ENCODE measurements at places on chromosomes 2 and 18. TPM values are rescaled to one million over a fixed set of nuclear protein-coding genes. Genes with fewer than 3 reads are reported as not detected.
A peak's percentile ranks its signal among the peaks of the same experiment; 100 is the strongest.

The BOK gene
- total RNA-seq: 3.9 TPM

- H3K27ac ChIP-seq: no peak overlapping the region
- H3K36me3 ChIP-seq: no peaks in the 10 kb centered on the region
- no peaks in the 10 kb centered on the region for H3K4me1 ChIP-seq
- no peak overlapping the region for H3K4me3 ChIP-seq
- no peak for DNase-seq
Observed at GRCh38 chr2:156083763-156084493, 248.6 kb downstream of the NR4A2 start.

The FNDC4 gene
- total RNA-seq: 2.2 TPM

The RFX8 gene
- total RNA-seq: not detected

DNA sequence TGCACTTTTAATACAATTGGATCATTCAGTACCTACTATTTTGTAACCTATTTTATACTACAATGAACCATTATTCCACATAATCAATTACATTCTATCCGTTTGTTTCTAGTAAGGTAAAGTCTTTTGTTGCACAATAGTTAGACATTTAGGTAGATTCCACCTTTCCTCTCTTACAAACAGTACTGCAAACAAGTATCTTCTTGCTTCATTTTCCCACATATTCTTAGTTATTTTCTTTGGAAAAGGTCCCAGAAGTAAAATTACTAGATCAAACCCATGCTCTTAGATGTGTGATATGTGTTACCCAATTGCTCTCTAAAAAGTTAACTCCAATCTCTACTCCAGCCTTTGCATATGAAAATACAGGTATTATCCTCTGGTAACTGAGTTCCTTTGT lies 49.6 kb downstream of the SPIRE1 start:
- H3K36me3 ChIP-seq: no peaks in the 10 kb centered on the region
- no peak overlapping the region for H3K4me3 ChIP-seq
- H3K4me1 ChIP-seq: no peaks in the 10 kb centered on the region
- no peak overlapping the region for H3K27ac ChIP-seq
- no peak for DNase-seq

GRCh38 chr2:169815849-169816248 lies 8.9 kb downstream of the METTL5 start:
- no peak overlapping the region for H3K4me3 ChIP-seq
- H3K27ac ChIP-seq: no peak overlapping the region
- H3K27me3 ChIP-seq: no peaks in the 10 kb centered on the region
- peaks cover 95% of the 10 kb centered on the region for H3K36me3 ChIP-seq
- peaks cover 3% of the 10 kb centered on the region for H3K4me1 ChIP-seq
- no peak for DNase-seq

DNA sequence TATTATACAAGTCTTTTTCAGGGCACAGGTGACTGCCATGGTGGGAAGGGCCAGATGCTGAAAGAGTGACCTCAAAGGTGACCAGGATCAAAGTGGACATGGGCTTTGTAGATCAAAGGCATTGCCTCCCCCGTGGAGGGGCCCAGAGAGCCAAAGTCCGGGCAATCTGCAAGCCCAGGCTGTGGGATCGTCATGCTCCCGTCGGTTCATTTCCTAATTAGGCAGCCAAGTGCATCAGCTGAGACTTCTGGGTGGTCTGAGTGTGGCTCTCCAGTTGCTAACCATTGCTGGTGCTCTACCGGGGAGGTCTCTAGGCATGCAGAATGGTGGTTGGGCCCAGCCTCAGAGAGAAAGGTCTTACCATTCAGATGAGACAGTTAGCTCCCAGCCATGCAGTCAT lies 61.6 kb downstream of the TRIB2 start:
- no peak overlapping the region for H3K27ac ChIP-seq
- H3K27me3 ChIP-seq: no peaks in the 10 kb centered on the region

- peak overlapping the region; percentile 0 for H3K4me3 ChIP-seq
- no peaks in the 10 kb centered on the region for H3K36me3 ChIP-seq
- DNase-seq: no peak
- H3K27me3 ChIP-seq: no peaks in the 10 kb centered on the region
Observed at GRCh38 chr18:55489034-55489986, 98.7 kb downstream of the TCF4 start.

DNA sequence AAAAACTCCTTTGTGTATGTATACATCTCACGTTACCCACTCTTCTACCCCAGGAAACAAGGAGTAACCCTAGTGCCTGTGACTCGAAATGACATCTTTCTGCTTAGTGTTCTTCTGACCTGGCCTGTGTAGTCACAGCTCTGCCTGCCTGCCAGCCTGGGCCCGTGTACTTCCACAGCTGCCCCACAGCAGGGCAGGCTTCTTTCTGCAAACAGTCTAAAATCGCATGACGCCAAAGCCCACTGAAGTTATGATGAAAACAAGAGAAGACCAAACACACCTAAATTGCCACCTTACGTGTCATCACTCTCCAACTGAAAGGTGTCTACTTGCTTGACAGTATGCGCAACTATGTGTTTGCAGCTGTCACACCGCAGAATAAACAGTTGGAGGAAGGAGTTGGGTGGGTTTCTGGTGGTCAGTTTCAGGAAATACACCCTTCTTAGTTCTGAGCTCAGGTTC lies 1.5 kb downstream of the GAREM1 start:
- peaks cover 13% of the 10 kb centered on the region for H3K4me1 ChIP-seq
- H3K27me3 ChIP-seq: no peaks in the 10 kb centered on the region
- peak overlapping the region; percentile 78 for H3K4me3 ChIP-seq
- H3K27ac ChIP-seq: peak overlapping the region; percentile 79

- no peak for DNase-seq
- H3K27ac ChIP-seq: no peak overlapping the region
- H3K4me1 ChIP-seq: peaks cover 12% of the 10 kb centered on the region
- no peaks in the 10 kb centered on the region for H3K27me3 ChIP-seq
Observed at GRCh38 chr2:96574364-96574763, 37.8 kb downstream of the ARID5A start.

The OBSL1 gene
- 82.6 TPM for total RNA-seq

DNA sequence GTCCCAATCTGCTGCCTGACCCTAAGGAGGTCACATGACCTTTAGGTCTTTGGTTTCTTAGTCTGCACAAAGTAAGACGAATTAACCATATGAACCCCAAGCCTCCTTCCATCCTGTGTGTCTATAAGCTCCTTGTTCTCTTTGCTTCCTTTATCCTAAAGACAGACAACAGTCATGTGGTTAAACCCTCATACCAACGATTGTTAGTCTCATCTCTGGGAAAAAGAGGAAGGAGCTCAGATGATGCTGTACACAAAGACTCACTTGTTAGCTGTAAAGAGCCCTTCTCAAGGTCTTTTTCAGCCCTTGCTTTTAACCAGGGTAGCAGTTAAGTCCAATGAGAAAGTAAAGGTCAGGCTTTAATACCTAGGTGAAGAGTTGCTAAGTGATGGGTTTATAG lies 443.7 kb downstream of the TNS1 start:
- no peaks in the 10 kb centered on the region for H3K36me3 ChIP-seq
- DNase-seq: no peak
- peaks cover 3% of the 10 kb centered on the region for H3K4me1 ChIP-seq
- no peak overlapping the region for H3K4me3 ChIP-seq
- H3K27me3 ChIP-seq: no peaks in the 10 kb centered on the region

The MC5R gene
- not detected for total RNA-seq

GRCh38 chr2:235616885-235617284 lies 123.0 kb downstream of the AGAP1 start:
- H3K27ac ChIP-seq: peak overlapping the region; percentile 7
- H3K36me3 ChIP-seq: no peaks in the 10 kb centered on the region
- peaks cover 25% of the 10 kb centered on the region for H3K4me1 ChIP-seq
- H3K27me3 ChIP-seq: no peaks in the 10 kb centered on the region

DNA sequence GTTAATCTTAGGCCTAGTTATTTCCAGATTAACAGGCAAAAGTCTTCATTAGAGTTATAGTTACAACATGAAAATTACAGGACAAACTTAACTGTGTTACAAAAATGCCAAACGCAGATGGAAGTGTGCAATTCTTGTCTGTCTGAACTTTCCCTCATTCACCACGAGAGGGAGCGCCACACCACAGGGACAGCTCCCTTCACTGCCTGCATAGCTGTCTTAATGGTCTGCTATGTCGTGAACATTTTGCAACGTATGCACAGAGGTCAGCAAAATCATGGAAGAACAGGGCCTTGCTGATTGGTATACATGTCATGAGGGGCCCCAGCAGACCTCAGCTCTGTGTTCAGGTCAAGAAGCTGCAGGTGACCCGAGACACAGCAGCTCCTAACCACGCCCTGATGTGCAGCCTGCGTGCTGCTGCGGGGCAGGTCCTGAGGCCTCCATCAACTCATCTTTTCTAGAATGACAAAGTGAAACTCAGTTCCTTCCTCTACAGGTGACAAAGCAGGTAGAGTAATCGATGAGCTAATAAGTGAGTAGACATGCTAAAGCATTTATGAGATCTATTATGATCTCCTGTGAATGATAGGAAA lies 78.8 kb upstream of the ATP8B1 start:
- H3K36me3 ChIP-seq: no peaks in the 10 kb centered on the region
- no peak overlapping the region for H3K4me3 ChIP-seq
- DNase-seq: peak; percentile 52
- H3K27ac ChIP-seq: no peak overlapping the region
- no peaks in the 10 kb centered on the region for H3K27me3 ChIP-seq

The CCNYL1 gene
- total RNA-seq: 7.6 TPM

- no peak overlapping the region for H3K27ac ChIP-seq
- DNase-seq: no peak
- no peak overlapping the region for H3K4me3 ChIP-seq
- no peaks in the 10 kb centered on the region for H3K4me1 ChIP-seq
- H3K27me3 ChIP-seq: no peaks in the 10 kb centered on the region
Observed at GRCh38 chr2:8196316-8196715, 485.5 kb upstream of the ID2 start.

DNA sequence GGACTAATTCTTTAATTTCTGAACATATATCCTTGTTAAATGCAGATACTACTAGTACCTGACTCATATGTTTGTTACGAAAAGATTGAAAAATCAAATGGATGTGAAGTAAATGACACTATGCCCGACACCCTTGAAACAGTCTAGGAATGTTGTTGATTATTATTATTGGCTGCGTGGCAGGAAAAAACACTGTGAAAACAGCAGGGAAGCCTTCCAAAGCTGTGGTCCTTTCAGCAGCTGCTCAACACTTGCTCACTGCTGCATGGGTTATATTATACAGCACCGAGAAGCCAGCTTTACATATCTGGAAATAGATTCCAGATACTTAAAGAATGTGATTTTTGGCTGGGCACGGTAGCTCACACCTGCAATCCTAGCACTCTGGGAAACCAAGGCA lies 26.5 kb downstream of the CRYGD start:
- no peaks in the 10 kb centered on the region for H3K4me1 ChIP-seq
- H3K36me3 ChIP-seq: no peaks in the 10 kb centered on the region
- H3K27ac ChIP-seq: no peak overlapping the region
- H3K4me3 ChIP-seq: no peak overlapping the region
- H3K27me3 ChIP-seq: no peaks in the 10 kb centered on the region

DNA sequence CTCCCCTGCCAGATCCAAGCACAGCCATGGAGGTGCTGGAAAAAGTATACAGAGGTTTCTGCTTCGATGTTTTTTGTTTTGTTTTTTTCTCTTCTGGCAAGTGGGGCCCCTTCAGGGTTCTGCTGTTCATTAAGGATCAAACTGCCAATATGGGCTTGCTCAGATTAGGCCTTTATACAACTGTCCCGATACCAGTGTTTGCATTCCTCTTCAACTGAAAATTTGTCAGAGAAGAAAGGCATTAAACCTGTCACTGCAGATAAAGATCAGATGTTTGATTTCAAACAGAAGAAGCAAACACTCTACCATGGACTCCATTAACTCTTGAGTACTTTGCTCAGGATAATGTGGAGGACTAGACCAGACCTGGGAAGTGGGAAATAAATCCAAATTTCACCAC lies 396.0 kb upstream of the SMIM21 start:
- H3K4me1 ChIP-seq: no peaks in the 10 kb centered on the region
- no peak for DNase-seq
- H3K27me3 ChIP-seq: no peaks in the 10 kb centered on the region
- H3K27ac ChIP-seq: no peak overlapping the region

The IL1B gene
- total RNA-seq: not detected

DNA sequence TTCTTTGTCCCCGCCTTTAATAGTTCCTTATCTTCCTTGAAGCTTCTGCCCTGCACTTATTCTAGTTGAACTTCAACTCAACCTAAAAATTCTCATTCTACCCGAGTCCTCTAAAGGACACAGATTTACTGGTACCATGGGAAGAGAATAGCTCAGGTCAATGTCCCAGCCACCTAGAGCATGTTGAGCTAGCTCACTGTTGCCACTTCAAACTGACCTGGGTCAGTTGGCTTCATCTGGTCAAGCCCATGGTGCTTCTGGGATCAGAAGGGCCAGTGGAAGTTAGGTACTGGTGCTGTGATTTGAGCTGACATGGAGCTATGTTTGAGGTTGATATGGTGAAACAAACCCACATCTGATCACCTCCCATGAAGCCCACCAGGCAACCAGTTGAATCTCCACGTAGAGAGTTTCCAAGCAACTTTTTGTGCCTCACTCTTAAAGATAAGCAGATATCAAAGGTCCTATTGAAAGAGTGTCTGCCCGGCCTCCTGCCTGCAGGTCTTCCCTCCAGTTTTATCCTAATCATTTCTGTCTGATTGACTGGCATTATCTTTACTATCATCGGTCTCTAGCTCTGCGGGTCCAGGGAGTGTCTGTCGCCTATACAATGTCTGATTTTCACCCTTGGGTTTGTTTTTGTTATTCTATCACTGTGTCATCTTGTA lies 17.2 kb downstream of the GREB1 start:
- no peak overlapping the region for H3K27ac ChIP-seq
- H3K4me1 ChIP-seq: peaks cover 4% of the 10 kb centered on the region
- DNase-seq: no peak
- H3K27me3 ChIP-seq: no peaks in the 10 kb centered on the region
- no peaks in the 10 kb centered on the region for H3K36me3 ChIP-seq

The SNRNP200 gene
- total RNA-seq: 61.1 TPM

The CYP26B1 gene
- 4.5 TPM for total RNA-seq

GRCh38 chr18:74081966-74082741 lies 65.5 kb downstream of the FBXO15 start:
- no peaks in the 10 kb centered on the region for H3K27me3 ChIP-seq
- no peaks in the 10 kb centered on the region for H3K36me3 ChIP-seq
- no peaks in the 10 kb centered on the region for H3K4me1 ChIP-seq
- no peak overlapping the region for H3K4me3 ChIP-seq

DNA sequence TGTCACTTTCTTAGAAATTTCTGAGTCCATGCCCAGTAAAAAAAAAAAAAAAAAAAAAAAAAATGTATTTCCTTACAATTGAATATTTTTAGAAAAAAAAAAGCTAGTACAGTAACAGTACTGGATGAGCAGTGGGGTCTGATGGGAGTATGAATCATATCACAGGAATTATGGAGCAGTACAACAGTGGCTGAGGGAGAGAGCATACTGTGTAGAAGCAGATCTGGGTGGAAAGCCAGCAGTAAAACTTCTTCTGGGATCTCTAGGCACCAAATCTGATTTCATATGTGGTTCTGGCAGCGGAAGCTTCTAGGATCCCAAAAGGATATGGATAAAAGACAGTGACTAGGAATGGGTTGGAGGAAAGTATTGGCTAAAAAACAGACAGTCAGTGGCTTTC lies 414.9 kb upstream of the FSHR start:
- no peaks in the 10 kb centered on the region for H3K27me3 ChIP-seq
- DNase-seq: no peak
- H3K36me3 ChIP-seq: no peaks in the 10 kb centered on the region

- H3K36me3 ChIP-seq: no peaks in the 10 kb centered on the region
- DNase-seq: no peak
- no peak overlapping the region for H3K27ac ChIP-seq
- no peaks in the 10 kb centered on the region for H3K27me3 ChIP-seq
Observed at GRCh38 chr2:146412625-146413024, 1432.2 kb upstream of the ACVR2A start.

The CREG2 gene
- not detected for total RNA-seq

The IL36G gene
- not detected for total RNA-seq

Measured in psoas muscle (tissue), 8 donors.